ENCODE measurements at places on chromosomes 4 and X.

- no peak for DNase-seq
These were observed 200.8 kb upstream of the GIMD1 start for GRCh38 chr4:106569146-106570031.

DNA sequence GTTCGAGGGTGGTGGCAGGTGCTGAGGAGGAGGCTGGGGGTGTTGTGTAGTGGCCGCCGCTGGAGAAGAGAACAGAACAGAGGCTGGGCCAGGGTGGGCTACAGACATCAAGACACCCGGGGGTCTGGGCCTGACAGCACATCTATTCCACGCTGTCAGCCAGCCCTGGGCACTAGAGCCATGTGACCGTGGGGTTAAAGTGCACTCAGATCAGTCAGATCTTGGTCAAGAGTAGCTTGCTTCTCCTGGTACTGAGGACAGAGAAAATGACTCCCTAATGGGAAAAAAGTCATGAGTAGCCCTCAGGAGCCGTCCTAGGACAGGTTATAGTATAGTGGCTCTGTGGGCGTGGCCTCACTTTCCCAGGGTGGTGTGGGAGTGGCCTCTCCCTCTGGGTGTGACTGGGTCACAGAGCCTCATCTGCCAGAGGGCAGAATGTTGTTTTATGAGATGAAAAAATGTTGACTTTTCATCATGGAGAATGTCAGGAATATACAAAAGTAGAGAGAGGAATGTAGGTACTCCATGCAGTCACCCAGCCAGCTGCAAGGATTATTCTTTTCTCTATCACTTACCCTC lies 19.4 kb downstream of the TRMT44 start:
- no peak for DNase-seq

DNA sequence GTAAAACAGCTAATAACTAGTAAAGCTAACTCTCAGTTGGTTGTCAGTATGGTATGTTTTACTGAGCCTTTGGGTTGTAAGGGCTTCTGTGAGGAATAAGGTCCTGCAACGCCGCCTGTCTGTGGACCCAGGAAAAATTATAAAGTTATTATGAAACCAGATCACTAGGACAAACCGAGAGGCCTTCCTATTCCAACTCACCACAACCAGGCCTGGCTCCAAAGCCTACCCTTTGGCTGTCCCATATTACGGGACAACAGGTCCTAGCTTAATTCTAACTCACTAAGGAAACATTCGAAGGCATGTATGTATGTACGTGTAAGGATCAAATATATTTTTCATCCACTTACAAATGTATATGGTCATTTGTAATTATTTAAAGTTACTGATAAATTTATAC lies 1.4 kb downstream of the ANKRD17 start:
- DNase-seq, result no peak

DNA sequence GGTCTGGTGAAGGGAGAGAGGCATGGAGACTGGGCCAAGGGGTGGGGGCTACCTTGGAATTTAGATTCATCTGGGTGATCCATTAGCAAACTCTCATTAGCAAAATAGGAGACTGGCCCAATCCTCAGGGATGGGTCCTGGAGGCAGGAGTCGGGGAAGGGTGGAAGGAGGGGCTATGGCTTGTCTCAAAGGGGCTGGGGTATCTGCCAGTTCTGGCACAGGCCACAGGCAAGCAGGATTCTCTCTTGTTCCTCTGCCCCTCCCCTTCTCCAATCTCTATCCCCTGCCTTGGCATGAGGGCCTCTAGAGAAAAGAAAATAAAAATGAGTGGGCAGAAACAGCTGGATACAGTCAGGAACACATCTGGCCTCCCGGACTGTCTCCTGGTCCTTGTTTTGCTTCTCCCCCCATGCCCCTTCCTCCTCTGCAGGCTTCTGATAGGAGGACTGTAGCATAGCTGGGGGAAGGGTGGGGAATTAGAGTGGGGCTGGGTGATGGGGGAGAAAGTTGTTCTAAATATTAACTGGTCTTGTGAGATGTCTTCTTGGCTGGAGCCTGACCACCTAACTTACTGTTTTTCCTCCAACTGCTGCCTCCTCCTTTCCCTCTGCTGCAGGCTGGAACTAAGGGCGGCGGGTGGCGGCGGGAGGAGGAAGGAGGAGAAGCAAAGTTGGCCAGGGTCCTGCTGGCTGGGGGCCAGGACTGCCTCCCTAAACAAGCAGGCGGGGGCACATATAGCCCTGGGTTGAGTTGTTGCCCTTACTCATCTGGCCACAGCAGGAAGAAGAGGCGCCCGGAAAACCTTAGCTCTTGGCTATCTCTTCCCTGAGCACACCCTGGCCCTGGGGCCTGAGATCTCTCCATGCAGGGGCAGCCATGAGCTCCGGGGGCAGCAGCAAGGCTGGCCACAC lies 53.3 kb upstream of the LAS1L start:
- DNase-seq, result peak; percentile 91

DNA sequence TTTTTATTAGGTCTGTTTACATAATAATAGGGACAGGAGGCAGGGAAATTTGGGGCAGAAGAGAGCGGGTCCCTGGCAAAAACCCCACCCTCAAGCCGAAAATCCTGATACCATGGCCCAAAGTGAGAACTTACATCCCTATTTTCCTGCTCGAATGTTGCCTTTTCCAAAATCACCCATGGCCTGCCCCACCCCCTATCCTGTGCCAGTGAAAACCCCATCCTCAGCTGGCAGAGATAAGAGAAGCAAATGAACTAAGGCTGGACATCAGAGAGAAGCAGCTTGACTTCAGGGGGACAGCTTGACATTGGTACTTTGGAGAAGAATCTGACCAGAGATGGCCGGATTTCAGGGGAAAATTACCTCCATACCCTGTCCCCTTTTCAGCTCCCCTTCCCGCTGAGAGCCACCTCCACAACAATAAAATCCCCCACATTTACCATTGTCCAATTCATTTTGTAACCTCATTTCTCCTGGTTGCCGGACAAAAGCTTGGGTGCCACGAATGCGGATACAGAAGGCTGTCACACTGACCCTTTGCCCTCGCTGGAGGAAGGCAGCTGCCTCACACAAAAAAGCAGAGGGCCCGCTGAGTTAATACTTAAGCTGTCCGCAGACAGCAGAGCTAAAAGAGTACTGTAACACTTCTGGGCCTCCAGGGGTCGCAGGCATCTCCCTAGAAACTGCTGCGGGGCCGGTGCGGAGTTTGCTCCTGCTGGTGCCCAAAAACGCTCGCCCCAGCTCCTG lies 196.2 kb downstream of the SNCA start:
- peak; percentile 84 for DNase-seq

DNA sequence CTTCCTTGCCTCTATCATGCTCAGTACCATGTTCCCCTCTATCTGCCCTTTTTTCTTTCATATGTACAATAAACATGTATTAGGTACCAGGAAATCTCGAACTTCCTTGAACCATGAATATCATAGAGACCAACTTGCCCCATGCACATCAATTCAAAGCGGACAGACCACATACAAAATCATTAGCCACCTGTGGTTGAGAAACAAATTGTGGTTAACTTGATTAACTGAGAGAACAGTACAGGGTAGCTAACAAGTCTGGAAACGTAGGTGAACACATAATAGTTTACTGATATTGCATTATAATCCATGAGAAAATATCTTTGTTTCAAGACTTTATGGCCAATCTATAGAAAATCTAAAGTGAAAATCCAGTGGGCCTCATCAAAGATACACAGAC lies 8.2 kb downstream of the CASP3 start:
- no peak for DNase-seq

- DNase-seq, result no peak
These were observed 25.4 kb upstream of the METAP1 start for GRCh38 chr4:98969878-98970785.

GRCh38 chr4:119337010-119337409 lies 15.1 kb upstream of the FABP2 start:
- DNase-seq, result no peak
